ENCODE measurements at places on chromosomes 3 and 15.
A peak's percentile ranks its signal among the peaks of the same experiment; 100 is the strongest.

GRCh38 chr15:33768670-33769190 is 199.6 kb upstream of the CHRM5 start:
- H3K27me3 ChIP-seq = no peaks in the 10 kb centered on the region
- no peak overlapping the region for H3K27ac ChIP-seq
- H3K4me1 ChIP-seq = no peaks in the 10 kb centered on the region
- no peaks in the 10 kb centered on the region for H3K36me3 ChIP-seq
- DNase-seq = no peak

DNA sequence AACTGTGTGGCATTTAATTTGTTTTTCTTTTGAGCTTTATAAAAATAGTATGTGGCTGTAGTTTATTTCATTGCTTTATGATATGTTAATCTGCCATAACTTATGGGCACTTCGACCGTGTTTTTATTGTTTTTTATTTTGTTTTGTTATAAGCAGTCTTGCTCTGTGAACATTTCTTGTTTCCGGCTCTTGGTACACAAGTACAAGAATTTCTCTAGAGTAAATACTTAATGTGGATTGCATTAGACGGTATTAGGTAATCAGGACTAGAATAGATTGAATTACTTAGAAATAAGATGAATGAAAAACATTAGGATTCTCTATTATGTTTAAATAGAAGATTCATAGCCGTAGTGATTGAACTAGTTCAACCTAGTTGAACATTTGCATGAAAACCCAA is 2.1 kb downstream of the ZFAND6 start:
- no peaks in the 10 kb centered on the region for H3K36me3 ChIP-seq
- no peaks in the 10 kb centered on the region for H3K27me3 ChIP-seq
- peaks cover 22% of the 10 kb centered on the region for H3K4me1 ChIP-seq
- H3K27ac ChIP-seq = no peak overlapping the region
- H3K4me3 ChIP-seq = peak overlapping the region; percentile 78

- DNase-seq = no peak
- no peaks in the 10 kb centered on the region for H3K4me1 ChIP-seq
- no peak overlapping the region for H3K4me3 ChIP-seq
- no peaks in the 10 kb centered on the region for H3K27me3 ChIP-seq
Measured at GRCh38 chr15:32991619-32992111, 202.8 kb downstream of the FMN1 start.

DNA sequence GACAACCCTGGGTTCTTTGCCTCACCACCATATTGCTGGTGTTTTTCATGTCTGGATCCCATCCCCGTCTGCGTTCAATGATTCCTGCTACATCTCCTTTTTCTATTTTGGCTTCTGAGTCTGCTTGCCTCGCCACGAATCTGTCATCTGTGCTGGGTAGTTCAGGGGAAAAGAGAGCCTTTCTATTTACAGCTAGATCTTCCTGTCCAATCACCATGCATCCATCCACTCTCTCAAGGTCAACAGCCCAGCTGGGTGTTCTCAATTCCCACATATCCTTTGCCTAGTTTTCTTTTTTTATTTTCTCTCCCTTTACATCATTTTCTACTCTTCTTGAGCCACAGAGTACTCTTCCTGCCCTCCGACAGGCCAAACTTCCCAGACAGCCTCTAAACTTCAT is 104.8 kb upstream of the RAD18 start:
- DNase-seq = no peak
- no peaks in the 10 kb centered on the region for H3K4me1 ChIP-seq
- H3K27me3 ChIP-seq = no peaks in the 10 kb centered on the region
- no peak overlapping the region for H3K4me3 ChIP-seq
- H3K36me3 ChIP-seq = no peaks in the 10 kb centered on the region
- H3K27ac ChIP-seq = no peak overlapping the region

DNA sequence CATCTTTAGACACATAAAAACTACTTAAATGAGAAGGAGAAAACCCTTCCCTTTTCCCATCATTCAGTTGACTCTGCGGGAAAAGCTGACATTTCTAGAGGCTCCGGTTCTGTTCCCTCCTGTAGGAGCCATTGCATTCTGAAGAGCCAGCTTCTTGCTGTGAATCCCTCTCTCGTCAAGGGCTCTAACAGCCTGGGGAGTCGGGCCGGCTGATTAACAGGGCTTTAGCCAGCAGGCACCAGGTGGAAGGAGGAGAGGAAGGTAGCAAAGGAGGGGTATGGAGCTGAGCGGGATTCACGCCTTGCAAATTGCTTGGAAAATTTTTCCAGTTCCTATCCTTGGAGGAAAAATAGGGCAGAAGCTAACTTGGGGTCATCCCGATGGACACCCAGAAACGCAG is 108.3 kb upstream of the UBE2E1 start:
- H3K4me1 ChIP-seq = no peaks in the 10 kb centered on the region
- no peaks in the 10 kb centered on the region for H3K36me3 ChIP-seq
- no peak overlapping the region for H3K27ac ChIP-seq
- H3K4me3 ChIP-seq = no peak overlapping the region
- no peaks in the 10 kb centered on the region for H3K27me3 ChIP-seq

GRCh38 chr15:38524156-38524555 is 40.5 kb downstream of the RASGRP1 start:
- no peaks in the 10 kb centered on the region for H3K36me3 ChIP-seq
- no peak for DNase-seq
- H3K4me1 ChIP-seq = no peaks in the 10 kb centered on the region

DNA sequence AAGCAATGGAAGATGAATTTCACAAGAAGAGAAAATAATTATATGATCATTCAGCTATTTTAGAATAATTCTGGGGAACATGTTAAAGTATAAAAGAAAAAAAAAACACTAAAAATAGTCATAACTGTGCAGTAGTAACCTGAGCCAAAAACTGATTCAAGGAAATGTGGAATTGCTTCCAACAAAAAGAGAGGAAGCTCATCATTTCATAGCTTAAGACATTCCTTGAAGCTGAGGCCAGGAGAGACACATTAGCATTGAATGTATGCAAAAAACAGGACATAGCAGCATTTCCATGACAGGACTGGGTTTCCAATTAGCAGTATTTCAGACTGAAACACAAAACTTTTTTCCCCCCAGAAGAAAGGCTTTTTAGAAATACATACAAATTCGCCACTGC is 27.7 kb upstream of the LRRN1 start:
- no peak overlapping the region for H3K27ac ChIP-seq
- no peak overlapping the region for H3K4me3 ChIP-seq
- DNase-seq = no peak
